ENCODE measurements at places on chromosomes 3 and 15.

DNA sequence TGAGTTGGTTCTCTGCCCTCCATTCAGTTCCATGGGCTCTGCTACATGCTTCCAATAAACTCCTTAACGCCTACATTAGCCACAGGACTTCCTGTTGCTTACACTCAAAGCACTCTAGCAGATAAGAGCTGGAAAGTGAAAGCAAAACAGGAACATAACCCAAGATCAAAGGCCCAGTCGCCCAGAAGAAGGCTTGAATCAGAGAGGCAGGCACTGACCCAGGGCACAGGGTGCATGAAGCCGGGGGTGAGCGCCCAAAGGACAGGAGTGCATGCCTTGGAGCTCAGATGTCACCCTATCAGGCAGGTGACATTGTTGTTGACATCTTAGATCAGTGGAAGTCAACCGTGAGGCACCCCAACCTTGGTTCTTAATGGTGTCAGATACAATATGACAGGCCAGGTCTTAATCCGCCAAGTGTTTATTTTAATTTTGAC lies 235.1 kb downstream of the UACA start:
- peak; percentile 77 for DNase-seq

- DNase-seq = no peak
These were observed 104.5 kb downstream of the RPLP1 start for GRCh38 chr15:69557020-69557706.

DNA sequence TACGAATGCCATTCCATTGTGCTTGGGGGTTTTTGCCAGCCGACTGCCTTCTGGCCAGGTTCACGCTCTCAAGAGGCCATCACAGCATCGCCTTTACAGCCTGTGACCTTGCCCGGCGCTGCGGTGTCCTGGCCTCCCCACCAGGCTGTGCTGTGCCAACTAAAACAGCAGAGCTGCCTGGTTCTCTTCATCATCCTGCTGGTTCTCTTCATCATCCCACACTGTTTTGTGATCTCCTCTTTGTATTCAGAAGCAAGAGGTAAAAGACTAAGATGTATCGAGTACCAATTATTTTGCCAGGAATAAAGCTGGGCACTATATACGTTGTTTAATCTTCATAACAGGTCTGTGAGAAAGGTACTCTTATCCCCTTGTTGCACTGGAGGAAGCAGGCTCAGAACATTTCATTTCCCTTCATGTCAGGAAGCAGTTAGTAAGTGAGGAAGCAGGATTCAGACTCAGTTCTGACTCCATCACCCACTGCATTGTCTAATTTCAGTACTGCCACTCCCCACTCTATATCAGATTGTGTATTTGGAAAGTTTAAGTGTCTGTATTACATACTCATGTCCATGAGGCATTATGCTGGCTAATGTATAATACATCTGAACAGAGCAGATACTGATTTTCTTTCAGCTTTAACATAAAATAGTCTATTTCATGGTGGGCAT lies 92.7 kb downstream of the LRRC28 start:
- DNase-seq = peak; percentile 17

DNA sequence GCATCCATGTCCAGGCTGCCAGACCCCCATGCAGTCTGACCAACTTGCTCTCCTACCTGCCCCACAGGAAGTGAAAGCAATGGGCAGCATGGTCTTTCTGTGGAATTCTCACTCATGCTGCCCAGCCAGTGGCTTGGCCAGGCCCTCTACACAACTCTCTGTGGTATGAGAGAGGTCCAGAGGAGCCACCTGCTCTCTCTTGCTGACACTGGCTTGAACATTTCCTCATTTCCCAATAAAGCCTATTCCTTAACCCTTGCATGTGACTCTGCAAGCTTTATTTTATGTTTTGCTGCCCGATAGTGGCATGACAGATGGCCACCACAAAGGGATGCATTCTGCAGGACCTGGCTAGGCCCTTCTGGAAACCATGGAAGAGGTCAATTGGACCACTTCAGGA lies 53.8 kb downstream of the CCR1 start:
- no peak for DNase-seq

GRCh38 chr15:42270996-42271395 lies 2.0 kb upstream of the GANC start:
- DNase-seq = no peak

GRCh38 chr3:78029775-78030174 lies 989.9 kb downstream of the ROBO2 start:
- no peak for DNase-seq

All from CD4-positive, alpha-beta memory T cell (primary cell).